ENCODE measurements at places on chromosomes 5 and 9.

- no peak for DNase-seq
Measured at GRCh38 chr5:150134198-150134588, 21.5 kb downstream of the PDGFRB start.

DNA sequence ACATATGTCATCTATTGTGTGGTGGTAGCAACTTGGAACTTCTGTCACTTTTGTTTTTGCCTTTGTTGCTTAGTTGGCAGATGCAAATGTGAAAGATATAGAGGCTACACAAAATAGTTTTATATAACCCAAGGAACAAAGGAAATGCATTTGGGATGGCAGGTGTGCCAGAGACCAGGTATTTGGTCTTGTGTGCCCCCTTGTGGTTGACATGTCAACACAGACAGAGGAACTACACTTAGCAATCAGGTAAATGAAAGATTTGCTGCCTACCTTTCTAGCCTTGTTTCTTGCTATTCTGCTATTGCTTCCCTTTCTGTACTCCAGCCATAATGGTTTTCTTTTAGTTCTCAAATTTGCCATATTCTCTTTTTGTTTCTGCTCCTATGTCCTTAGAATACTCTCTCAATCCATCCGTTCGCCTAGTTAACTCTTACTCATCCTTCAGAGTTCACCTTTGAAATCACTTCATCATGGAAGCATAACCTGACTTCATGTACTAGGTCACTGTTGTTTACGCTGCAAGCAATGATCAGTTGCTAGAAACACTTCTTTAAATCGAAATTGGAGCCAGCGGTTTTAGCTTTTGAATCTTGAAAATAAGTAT is 119.5 kb downstream of the TRPM3 start:
- DNase-seq, result no peak

- DNase-seq, result no peak
Measured at GRCh38 chr9:128523199-128523925, 18.8 kb downstream of the GLE1 start.

DNA sequence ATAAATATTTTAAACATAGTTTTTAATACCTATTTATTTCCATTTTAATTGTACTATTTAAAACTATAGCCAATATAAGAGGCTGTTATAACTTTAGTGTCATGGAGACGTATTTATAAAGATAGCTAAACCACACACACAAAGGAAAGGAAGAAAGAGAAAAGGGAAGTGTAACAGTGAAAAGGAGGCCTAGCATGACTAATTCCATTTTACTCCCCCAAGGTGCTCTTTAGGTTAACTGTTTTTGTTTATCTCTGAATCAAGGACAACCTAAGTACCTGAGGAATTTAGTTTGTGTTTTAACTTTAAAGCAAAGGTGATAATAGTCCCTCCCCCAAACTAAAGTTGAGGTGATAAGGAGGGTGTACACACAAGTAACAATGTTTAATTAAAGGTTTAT is 1188.9 kb upstream of the C9orf72 start:
- no peak for DNase-seq

DNA sequence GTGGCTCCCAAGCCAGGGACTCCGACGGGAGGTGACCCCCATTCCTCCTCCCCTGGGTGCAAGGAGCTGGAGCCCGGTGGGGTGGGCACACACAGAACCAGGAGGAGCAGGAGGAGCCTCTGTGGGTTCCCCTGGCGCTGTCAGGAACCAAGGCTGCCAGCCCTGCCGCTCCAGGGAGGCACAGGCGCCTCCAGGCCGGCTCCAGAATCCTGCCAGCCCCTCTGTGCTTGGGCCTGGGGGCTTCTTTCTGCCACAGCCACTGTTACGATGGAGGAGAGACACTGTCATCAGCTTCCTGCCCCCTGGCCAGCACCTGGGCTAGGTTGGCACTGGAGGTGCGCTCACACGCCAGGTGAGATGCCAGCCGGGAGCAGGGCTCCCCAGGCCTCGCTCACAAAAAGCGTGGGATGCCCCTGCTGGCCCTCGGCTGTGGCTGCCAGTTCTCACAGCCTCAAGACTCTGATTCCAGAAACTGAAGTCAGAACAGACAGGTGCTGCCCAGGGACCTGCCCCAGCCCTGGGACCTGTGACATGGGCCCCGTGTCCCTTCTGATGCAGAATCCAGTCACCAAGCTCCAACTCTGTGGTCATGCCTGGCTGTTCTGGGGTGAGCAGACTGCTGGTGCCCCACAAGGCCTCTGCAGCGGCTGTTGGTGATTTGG is 37.4 kb upstream of the UBAC1 start:
- no peak for DNase-seq

GRCh38 chr5:135025730-135026644 is 8.0 kb downstream of the PITX1 start:
- no peak for DNase-seq

DNA sequence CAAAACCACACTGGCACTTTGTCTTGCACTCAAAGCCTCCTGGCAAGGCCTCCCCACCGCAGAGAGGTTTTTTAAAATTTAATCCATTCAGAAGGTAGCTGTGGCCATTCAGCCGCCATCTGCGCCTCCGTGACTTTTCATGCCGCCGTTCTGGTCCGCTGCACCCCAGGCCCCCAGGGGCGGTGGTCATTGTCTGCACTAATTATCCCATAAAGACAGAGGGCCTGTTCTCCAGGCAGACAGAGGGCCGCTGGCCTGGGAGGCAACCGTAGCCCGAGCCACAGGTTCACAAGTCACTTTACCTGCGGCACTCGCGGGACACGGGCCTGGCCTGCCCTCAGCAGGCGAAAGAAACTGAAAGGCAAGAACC is 49.4 kb downstream of the EXD3 start:
- no peak for DNase-seq

DNA sequence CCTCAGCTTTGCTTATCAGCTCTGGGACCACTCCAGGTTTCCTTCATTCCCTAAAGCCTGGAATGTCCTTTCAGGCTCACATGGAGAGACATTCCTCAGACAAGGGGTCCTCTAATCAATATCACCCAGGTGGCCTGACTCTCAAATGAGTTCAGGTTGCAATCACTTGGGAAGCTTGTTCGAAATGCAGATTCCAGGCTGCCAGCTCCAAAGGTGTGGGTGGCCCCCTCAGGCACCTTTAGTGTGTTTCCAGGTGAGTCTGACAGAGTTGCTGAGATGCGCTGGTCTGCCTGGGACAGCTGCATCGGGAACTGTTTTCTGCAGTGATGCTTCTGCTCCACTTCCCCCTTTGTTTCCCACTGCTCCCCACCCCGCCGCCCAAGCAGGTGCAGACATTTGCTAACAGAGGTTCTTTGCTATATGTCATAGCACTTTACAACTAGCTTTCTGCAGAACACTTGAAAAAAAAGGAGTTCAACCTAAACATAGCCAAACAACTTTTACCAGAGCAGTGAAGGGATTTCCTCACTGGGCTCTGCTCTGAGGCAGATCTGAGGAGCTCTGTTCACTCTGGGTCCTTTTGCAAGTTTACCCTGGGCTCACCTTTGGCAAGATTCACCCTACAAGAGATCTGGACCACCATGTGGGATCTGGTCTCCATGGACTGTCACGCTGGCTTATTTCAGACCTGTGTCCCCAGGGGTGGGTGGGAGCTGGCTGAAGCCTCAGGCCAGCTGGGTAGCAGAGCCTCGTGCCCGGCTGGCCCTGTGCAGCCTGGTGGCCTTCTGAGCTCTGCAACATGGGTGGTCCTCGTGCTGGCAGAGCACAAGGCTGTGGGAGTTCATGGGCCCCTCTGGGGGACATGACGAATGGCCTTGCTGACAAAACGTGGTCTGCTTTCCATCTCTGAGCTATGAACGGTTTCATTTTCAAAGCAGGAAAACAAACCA is 539.6 kb downstream of the CCDC171 start:
- no peak for DNase-seq

GRCh38 chr5:28254846-28255245 is 1216.5 kb upstream of the CDH9 start:
- DNase-seq, result no peak

GRCh38 chr5:150623152-150623877 is 17.1 kb upstream of the SYNPO start:
- no peak for DNase-seq

- DNase-seq, result no peak
Measured at GRCh38 chr9:16921855-16922254, 51.4 kb upstream of the BNC2 start.

GRCh38 chr5:5344051-5344571 is 78.4 kb upstream of the ICE1 start:
- DNase-seq, result no peak

DNA sequence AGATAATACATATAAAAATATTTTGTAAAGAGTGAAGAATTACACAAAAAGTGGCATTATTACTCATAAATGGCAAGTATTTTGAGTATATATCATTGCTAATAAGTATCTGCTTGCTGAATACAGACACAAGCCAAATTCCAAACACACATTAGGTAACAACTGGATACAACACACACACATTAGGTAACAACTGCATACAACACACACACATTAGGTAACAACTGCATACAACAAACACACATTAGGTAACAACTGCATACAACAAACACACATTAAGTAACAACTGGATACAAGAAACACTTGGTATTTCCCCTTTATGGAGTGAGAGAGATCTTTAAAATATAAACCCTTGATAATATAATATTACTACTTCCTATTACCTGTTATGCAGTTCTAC is 13.2 kb downstream of the LRRC14B start:
- DNase-seq, result no peak

DNA sequence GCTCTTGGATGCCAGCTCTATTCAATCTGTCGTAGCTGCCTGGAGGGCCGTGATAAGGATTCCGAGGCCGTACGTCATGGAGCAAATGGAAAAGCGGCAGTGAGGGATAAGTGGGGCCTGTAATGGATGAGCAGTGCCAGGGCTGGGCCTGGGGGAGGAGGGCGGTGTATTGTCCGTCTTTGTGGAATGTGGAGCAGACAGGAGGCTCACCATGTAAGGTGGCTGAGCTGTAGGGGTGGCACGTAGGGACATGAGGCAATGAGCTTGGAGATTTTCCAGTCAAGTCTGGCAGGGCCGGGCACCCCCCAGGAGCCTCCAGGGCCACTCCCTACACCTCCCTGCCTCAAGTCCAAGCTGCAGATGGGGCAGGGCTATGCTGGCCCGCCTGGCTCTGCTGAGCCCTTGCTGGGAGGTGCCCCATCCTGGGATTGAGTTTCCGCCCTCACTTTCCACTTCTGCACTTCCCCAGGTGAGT is 29.2 kb downstream of the NCS1 start:
- no peak for DNase-seq

GRCh38 chr5:148386041-148386440 is 2.3 kb downstream of the FBXO38 start:
- no peak for DNase-seq

DNA sequence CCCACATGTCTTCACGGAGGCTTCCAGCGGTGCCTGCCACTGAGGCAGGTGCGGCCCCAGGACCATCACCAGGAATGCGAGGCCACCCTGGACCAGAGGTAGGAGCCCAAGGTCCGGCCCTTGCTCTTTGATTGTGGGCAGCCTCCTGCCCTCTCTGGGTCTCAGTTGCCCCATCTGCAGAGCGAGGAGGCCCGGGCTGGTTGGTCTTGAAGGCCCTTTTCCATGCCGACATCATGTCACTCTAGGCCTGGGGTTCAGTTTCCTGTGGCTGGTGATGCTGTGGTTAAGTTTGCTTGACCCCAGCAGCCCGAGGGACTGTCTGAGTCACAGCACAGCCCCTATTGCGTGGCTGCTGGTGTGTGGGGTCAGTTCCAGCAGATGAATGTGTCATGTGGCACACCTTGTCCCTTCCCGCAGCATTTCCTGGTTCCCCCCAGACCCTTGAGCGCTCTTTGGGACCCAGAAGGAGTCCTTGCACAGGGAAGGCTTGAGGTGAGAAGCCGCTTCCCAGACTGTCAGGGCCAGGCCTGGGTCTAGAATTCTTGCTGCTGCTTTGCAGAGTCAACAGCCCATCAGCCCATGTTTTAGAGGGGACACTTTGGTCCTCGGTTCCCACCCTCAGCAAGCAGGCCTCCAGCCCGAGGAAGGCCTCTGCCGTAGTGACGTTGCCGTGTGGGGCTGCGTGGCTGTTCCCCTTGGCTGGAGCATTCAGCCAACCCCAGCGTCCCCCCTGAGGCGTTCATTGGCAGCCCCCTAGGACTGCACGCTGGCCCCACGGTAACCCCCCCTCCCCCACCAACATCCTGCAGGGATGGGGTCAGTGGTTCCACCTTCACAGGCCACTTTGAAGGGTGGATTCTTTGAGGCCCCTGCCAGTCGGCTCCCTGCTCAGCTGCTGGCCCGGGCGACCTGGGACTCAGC is 31.0 kb upstream of the HMCN2 start:
- DNase-seq, result no peak

GRCh38 chr5:14351845-14352712 is 208.9 kb downstream of the TRIO start:
- no peak for DNase-seq

- DNase-seq, result no peak
Measured at GRCh38 chr5:72530196-72530595, 23.0 kb upstream of the ZNF366 start.

- DNase-seq, result no peak
Measured at GRCh38 chr9:88998911-88999310, 7.6 kb downstream of the S1PR3 start.

DNA sequence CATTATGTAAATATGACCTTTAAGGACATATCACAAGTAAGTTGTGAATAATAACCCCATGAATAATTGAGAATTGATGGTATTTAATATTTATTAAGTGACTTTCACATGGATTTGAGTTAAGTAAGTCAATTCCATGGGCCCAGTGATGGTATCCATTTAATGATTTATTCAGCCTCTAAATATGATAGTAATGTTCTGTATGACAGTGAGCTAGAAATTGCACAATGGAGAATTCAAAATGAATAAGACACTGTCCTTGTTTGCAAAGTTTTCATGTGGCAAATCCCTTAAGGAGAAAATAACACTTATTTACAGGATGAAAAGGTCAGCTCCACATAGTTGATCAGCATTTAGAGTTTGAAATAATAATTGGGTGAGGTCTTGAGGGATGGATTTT is 160.7 kb downstream of the PDE4D start:
- no peak for DNase-seq

DNA sequence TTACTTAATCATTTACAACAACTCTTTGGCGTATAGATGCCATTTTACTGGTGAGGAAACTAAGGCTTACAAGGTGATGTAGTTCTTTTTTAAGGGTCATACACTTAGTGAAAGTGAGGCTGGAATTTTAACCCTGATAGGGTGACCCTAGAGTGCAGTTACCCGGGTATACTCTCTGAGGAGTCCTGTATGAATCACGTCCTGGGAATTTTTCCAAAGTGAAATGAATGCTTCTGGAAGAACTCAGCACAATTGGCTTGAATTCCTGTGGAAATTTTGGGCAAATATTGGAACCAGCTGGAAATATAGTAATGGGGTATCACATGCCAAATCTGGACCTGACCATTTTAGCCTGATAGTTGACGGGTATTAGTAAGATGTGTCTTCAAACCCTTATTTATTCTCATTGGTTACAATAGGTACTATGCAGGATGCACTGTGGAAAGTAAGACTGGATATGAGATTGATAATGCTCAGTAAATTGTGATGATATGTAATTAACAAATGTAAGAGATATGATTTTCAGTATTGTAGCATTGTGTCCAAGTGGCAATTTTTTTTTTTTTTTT is 14.8 kb downstream of the SUB1 start:
- DNase-seq, result peak; percentile 41
